ENCODE measurements at places on chromosomes 1 and 21.
A peak's percentile ranks its signal among the peaks of the same experiment; 100 is the strongest.

DNA sequence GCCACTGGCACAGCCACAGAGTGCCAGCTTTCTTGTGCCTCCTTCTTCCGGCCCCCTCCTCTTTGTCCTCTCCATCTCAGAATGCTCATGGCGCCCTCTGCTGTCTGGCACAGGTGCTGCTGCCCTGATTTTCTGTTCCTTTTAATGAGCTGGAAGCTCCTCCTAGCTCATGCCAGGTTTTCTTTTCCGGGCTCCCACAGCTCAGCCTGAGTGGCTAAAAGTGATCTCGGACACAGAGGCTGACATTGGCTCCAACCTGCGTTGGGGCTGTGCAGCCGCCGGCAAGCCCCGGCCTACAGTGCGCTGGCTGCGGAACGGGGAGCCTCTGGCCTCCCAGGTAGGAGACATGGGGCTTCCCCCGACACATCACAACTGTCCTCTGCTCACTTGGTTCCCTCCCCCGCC is 18.7 kb downstream of the CNTN2 start:
- DNase-seq: peak; percentile 18

GRCh38 chr1:151888972-151889570 is 20.2 kb downstream of the THEM4 start:
- no peak for DNase-seq

GRCh38 chr1:5779608-5780323 is 212.5 kb downstream of the NPHP4 start:
- no peak for DNase-seq

- no peak for DNase-seq
Measured at GRCh38 chr1:205792961-205793673, 17.8 kb upstream of the RAB29 start.

- no peak for DNase-seq
Measured at GRCh38 chr1:2935751-2936390, 85.4 kb upstream of the ACTRT2 start.

DNA sequence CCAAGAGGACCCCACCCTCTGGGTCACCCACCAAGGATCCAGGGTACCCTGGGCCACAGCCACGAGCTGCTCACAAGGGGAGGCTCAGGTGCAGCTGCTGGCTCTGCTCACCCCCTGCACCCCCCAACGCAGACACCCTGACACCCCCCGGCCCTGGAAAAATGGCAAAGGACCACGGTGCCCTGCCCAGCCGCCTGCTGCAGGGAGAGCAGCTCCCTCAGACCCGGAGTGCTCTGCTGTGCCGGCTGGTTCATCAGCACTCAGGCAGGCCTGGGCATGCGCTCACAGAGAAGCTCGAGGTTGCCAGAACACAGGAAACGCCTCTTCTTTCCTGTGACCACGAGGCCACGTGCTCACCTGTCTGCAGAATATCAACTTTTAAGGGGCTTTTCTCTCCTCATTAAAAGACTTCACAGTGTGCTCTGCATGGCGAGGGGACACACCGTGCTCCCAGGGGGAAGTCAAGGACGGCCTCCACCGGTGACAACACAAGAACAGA is 4.3 kb upstream of the C1QTNF12 start:
- DNase-seq: peak; percentile 59

- DNase-seq: no peak
Measured at GRCh38 chr1:94989911-94990473, 63.1 kb upstream of the CNN3 start.

DNA sequence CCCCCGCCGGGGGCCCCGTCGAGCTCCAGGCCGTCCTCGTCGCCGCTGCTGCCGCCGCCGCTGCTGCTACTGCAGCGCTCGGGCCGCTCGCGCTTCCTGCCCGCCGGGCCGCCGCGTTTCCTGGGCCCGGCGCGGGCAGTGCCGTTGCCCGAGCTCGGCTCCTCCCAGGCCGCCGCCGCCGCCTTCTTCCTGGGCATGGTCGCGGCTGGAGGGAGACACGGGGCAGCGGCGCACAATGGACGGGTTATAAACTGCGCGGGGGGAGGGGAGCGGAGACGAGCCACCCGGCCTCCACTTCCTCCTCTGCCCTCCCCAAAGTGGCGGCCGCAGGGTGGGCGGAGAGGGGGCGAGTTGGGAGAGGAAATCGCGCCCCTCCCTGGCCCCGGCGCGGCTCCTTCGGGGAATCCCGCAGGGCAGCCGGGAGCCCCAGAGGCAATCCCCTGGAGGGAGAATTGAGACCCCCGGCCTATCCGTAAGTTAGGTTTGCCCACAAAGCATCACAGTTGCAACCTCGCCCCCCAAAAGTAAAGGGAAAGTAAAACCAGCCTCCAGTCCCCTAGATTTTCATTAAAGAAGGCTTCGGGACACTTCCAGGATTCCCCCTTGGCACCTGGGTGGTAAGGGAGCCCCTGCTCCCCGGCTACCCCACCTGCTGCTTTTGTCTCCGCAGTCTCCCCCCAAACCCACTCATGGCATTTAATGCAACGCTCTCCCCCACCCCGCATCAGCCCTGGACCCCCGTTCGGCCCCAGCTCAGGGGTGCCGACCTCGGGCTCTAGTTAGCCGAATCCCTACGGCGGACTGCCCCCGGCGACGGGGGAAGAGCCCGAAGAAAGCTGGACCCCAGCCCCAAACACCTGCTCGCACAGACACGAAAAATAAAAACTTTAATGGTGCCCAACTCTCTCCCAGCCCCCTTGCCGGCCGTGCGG is 893 bp downstream of the RCC2 start:
- DNase-seq: peak; percentile 78

DNA sequence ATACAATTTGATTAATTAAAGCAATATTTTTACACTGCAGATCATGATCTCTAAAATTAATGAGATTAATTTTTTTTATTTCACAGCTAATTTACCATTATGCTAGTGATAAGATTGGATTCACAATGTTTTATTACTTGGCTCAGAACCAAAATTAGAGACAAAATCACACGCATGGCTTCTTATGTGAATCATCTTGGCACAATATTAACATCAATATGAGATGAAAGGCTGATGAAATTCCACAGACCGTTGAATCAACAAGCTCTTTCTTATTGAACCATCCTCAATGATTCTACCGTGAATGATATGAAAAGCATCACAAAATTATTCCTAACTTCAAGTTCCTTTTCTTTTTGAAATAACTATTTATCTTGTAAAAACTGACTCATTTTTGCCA is 544.9 kb downstream of the KCNT2 start:
- DNase-seq: no peak

DNA sequence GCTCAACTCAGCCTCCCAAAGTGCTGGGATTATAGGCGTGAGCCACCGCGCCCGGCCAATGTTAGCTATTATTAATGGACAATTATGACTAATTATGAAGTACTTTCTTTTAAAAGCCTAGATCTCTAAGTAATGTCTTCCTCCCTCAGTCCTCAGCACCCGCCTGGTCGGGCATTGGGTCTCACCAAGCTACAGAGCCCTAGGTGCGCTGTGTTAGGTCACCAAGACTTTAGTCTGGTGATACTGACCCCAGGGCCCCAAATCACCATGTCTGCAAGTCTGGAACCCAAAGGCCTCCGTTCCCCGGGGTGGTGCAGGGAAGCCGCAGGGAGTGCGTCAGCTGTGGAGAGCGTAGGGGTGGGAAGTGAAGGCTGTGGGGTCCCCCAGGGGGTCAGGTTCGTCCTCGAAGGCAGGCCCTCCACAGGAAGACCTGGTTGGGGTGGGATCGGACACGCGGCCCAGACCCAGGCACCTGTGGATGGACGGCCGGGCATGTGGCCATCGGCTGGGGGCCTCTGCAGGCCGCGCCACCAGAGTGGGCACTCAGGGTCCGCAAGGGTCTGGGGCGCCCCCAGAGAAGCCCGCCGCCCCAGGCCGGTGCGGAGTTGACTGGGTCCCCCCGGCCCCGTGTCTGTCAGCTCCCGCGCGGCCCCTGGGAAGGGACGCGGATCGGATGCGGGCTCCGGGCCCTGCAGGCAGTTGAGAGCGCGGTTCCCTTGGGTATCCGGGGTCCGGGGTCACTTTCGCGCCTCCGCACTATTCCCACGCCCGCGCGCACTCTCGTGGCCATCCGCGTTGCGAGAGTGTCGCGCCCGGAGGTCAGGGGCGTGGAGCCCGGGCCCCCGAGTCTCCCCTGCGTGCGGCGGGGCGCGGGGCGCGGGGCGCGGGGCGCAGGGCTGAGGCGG is 710 bp upstream of the PDXK start:
- DNase-seq: no peak

- DNase-seq: no peak
Measured at GRCh38 chr1:245501633-245502032, 346.8 kb downstream of the KIF26B start.

DNA sequence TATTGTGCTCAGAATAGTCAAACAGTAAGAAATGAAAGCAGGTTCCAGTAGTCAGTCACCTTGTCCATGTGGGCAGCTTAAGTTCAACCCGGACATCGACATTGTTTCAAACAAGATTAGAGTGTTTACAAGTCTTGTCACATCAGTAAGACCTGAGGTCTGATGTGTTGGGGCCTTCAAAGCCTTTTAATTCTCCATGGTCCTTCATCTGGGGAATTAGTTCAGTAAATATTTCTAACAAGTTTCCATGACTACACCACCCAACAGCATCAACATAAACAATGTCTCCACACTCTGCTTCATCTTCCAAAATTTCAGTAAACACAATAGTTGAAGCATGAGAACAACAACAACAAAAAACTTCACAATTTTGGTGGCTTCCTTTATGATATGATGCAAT is 15.1 kb upstream of the ADORA1 start:
- DNase-seq: no peak

GRCh38 chr1:16367258-16367967 is 371 bp downstream of the SZRD1 start:
- peak; percentile 78 for DNase-seq

GRCh38 chr21:38976900-38977299 is 171.2 kb downstream of the ETS2 start:
- DNase-seq: no peak

- no peak for DNase-seq
Measured at GRCh38 chr1:201360486-201360885, 17.0 kb downstream of the TNNT2 start.

- no peak for DNase-seq
Measured at GRCh38 chr1:223462866-223463404, 69.7 kb downstream of the CCDC185 start.

- DNase-seq: no peak
Measured at GRCh38 chr1:93686504-93687250, 5.0 kb upstream of the BCAR3 start.

- DNase-seq: no peak
Measured at GRCh38 chr1:238677567-238677966, 708.8 kb upstream of the CHRM3 start.

GRCh38 chr1:1178794-1179331 is 5.2 kb downstream of the TTLL10 start:
- DNase-seq: no peak

GRCh38 chr1:153040950-153041631 is at the start of gene SPRR2D:
SPRR2D (minus strand) TSS chr1:153041120; CDS start chr1:153040346, 774 bp downstream.
- DNase-seq: no peak

DNA sequence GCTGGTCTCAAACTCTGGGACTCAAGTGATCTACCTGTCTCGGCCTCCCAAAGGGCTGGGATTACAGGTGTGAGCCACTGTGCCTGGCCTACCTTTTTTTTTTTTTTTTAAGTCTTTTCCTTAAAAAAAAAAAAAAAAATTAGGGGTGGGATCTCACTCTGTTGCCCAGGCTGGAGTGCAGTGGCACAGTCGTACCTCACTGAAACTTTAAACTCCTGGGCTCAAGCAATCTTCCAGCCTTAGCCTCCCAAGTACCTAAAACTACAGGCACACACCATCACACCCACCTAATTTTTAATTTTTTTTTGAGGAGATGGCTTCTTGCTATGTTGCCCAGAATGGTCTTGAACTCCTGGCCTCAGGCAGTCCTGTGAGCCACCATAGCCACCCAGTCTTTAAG is 38.5 kb downstream of the RNF2 start:
- no peak for DNase-seq

DNA sequence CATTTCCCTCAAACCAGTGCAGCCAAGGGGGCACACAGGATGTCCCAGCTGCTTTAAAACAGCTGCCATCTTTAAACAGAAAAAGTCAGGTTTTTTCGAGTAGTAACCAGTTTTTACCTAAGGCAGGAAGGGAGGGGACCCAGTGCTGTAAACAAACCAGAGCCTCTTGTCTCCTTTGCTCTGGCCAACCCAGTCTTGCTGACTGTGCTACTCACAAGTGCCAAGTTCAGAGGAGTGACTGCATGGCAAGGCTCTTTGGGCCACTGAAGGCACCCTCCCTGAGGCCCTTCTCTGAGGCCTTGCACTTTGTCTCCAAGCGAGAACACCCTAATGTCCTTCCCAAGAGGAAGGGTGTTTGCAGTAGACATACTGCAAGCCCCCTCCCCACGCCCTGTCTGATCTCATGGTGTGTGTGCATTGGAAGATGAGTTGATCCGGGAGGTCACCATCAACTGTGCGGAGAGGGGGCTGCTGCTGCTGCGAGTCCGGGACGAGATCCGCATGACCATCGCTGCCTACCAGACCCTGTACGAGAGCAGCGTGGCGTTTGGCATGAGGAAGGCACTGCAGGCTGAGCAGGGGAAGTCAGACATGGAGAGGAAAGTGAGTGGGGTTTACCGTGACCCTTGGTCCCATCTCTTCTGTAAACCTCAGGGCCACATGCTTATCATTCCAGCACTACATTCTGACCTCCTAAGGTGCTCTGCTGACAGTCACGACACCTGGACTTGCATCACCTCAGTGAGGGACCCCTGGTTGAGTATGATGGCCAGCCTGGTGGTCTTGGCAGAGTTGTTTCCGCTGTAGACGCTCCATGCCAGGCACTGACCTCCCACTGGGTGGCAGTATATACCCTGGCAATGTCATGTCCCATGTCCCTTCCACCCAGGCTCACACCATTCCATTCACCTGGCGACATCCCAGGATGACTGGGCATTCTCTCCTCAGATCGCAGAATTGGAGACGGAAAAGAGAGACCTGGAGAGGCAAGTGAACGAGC is 4.7 kb downstream of the DNALI1 start:
- peak; percentile 7 for DNase-seq

GRCh38 chr1:110462964-110463363 is 12.0 kb downstream of the PROK1 start:
- DNase-seq: no peak

DNA sequence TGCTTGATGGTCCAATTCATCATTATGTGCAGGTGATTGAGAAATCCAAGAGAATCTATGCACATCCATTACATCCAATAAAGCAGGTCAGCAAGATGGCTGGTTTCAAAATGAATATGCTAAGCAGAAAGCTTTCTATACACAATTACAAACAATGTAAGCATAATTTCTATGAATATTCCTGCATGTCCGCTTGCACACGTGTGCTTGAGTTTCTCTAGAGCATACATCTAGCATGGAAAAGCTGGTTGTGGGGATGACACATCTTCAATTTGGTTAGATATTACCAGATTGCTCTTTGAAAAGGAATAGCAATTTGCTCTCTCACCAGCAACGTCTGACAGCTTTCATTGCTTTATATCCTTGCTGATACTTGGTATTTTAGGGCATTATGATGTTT is 160.4 kb upstream of the HMGB4 start:
- DNase-seq: no peak

DNA sequence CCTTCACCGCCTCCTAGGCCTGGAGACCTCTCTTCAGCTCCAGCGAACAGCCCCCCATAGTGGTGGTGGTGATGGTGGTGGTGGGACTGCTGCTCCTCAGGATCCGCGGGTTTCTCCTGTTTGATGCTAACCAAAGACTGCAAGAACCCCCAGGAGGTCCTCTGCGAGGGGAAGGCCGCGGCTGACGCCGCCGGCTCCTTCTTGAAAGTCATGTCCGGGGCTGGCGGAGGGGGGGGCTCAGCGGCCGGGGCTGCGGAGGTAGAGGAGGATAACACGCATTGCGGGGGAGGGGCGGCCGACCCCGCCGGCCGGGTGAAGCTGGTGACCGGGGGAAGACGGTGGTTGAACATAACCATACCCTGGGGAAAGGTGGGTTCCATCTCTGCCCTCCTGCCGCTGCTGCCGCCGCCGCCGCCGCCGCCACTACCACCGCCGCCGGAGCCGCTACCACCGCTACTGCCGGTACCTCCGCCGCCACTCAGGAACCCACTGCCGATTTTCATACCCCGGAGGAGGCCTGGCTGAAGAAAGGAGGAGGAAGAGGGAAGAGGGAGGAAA is 554 bp downstream of the ZNF281 start:
- peak; percentile 1 for DNase-seq
